ENCODE measurements at places on chromosomes 7 and 10.

DNA sequence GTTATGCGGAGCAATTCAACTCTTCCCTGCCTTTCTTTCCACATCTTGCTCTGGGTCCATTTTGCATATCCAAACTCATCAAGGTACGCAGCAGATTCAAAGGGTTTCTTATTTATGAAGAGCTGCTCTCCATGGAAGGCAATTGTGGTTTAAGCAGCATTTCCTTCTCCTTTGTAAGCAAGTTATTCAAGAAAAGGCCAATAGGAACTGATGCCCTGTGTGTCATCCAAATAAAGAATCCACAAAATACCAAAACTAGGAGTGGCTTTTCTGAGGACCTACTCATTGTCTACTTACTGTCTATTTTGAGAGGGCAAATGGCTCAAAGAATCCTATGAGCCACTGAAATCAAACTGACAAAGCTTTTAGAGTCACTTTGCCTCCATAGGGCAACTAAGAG lies 253.1 kb downstream of the PTEN start:
- no peak for DNase-seq

- no peak for DNase-seq
Observed at GRCh38 chr10:77498210-77498609, 139.4 kb downstream of the KCNMA1 start.

DNA sequence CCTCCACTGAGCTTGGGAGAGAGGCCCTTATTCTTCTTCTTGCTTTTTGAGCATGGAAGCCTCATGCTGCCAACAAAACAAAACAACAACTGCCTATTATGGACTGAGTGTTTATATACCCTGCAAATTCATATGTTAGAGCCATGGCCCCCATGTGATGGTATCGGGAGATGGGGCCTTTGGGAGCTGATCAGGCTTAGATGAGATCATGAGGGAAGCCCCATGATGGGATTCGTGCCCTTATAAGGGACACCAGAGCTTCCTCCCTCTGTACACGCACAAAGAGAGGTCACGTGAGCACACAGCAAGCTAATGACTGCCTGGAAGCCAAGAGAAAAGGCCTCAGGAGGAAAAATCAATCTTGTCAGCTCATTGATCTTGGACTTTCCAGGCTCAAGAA lies 235.0 kb downstream of the FANK1 start:
- no peak for DNase-seq

- DNase-seq = no peak
Observed at GRCh38 chr10:50316174-50316573, 64.9 kb upstream of the ASAH2 start.

GRCh38 chr7:106566672-106567071 lies 94.3 kb downstream of the CCDC71L start:
- DNase-seq = no peak

- DNase-seq = no peak
Observed at GRCh38 chr10:102668326-102669107, 24.2 kb downstream of the TRIM8 start.

GRCh38 chr10:93032105-93032808 lies 28.3 kb upstream of the CYP26C1 start:
- DNase-seq = no peak

GRCh38 chr10:47101807-47102206 lies 190.6 kb downstream of the PTPN20 start:
- no peak for DNase-seq

DNA sequence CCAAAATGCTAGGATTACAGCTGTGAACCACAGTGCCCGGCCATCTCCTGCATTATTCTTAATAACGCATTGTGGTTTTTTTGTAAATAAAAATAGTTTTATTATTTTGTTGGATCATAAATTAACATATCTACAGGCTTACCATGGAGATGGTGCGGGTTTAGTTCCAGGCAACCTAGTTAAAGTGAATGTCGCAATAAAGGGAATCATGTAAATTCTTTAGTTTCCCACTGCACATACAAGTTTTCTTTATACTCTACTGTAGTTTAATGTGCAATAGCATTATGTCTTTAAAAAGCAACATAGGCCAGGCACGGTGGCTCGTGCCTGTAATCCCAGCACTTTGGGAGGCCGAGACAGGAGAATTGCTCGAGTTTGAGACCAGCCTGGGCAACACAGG lies 2.4 kb downstream of the PRKRIP1 start:
- DNase-seq = no peak

GRCh38 chr10:97648562-97649404 lies 8.3 kb downstream of the PI4K2A start:
- no peak for DNase-seq

DNA sequence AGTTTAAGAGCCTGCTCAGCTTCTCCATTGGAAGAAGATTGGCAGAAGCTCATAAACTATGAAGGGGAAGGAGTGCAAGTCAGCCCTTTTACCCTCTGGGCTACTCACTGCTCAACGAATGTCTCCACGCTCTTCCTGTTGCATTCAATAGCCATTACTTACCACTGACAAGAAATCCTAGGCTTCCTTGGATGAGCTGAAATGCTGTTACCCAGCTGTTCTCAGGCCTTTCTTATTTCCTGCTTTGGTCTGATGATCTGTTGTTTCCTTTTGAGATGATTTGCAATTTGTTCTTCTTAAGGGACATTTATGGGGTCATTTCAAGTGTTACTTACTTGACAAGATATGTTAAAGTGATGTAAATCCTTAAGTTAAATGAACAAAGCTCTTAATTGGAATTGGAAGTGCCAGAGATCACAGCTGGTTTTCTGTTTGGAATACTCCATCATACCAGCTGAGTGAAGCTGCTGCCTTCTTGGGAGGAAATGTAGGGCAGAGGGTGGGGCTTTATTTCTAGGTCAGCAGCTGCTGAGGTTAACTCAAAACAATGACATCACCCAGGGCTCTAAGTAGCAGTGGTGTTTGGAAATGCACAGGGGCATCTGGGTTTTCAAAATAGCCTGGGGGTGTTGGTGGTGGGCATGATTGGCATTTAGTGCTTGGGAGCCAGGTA lies 170.0 kb downstream of the PRKCQ start:
- no peak for DNase-seq

DNA sequence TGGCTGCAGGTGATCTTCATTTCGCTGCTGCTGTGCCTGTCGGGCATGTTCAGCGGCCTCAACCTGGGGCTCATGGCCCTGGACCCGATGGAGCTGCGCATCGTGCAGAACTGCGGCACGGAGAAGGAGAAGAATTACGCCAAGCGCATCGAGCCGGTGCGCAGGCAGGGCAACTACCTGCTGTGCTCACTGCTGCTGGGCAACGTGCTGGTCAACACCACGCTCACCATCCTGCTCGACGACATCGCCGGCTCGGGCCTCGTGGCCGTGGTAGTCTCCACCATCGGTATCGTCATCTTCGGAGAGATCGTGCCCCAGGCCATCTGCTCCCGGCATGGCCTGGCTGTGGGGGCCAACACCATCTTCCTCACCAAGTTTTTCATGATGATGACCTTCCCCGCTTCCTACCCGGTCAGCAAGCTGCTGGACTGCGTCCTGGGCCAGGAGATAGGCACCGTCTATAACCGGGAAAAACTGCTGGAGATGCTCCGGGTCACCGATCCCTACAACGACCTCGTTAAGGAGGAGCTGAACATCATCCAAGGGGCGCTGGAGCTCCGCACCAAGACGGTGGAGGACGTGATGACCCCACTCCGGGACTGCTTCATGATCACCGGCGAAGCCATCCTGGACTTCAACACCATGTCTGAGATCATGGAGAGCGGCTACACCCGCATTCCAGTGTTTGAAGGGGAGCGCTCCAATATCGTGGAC lies 1.3 kb downstream of the CNNM2 start:
- no peak for DNase-seq

DNA sequence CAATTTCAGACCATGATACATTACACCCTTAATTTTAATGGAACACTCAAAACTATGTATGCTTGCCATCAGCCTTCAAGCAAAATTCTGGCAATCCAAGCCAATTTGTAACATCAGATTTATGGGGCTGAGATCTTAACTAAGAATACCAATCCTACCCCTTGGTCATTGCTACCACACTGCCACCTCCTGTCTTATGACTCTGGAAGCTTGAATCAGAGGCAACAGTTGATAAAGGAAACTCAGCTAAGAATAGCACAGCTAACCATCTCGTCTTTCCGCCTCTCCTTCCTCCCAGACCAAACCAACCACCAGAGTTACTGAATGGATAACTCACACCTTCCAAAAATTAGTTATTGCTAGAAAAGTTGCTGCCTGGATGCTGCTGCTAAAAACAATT lies 7.4 kb downstream of the IGF2BP3 start:
- DNase-seq = no peak

DNA sequence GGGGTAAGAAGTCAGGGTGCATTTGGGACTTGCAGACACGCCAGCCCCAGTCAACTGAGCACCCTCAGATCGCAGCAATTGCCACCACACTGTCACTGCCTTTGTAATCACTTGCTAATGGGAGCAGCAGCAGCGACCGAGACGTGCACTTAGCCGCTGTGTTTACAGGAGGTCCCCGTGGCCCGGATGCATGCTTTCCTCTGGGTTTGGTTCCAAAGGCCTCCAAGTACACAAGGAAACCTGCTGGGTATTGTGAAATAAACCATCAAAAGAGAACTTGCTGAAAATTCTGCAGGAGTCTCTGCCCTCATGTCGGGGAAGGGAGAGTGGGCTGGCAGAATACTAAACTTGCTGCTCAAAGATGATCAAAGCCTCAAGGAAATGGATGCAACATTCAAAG lies 341.7 kb downstream of the DNAJB6 start:
- no peak for DNase-seq

GRCh38 chr10:53918755-53919154 lies 882.3 kb downstream of the PCDH15 start:
- no peak for DNase-seq

GRCh38 chr10:32501906-32502305 lies 56.0 kb downstream of the CCDC7 start:
- DNase-seq = no peak

DNA sequence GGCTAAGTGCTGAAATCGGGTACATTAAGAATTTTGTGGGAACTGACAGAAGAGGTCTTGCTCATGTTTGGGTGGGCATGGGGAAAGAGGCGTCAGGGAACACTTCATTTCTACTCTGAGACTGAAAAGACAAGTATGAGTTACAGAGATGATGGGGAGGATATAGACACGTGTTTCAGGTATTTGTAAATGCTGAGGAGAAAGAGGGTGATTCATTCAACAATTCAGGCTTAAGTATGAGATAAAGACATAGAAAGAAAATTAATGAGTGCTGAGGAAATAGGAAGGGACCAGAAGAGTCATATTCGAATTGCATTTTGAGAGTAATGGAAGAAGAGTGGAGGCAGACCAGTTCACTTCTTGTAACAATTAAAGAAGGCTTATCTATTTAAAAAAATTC lies 143.6 kb downstream of the HBP1 start:
- no peak for DNase-seq

DNA sequence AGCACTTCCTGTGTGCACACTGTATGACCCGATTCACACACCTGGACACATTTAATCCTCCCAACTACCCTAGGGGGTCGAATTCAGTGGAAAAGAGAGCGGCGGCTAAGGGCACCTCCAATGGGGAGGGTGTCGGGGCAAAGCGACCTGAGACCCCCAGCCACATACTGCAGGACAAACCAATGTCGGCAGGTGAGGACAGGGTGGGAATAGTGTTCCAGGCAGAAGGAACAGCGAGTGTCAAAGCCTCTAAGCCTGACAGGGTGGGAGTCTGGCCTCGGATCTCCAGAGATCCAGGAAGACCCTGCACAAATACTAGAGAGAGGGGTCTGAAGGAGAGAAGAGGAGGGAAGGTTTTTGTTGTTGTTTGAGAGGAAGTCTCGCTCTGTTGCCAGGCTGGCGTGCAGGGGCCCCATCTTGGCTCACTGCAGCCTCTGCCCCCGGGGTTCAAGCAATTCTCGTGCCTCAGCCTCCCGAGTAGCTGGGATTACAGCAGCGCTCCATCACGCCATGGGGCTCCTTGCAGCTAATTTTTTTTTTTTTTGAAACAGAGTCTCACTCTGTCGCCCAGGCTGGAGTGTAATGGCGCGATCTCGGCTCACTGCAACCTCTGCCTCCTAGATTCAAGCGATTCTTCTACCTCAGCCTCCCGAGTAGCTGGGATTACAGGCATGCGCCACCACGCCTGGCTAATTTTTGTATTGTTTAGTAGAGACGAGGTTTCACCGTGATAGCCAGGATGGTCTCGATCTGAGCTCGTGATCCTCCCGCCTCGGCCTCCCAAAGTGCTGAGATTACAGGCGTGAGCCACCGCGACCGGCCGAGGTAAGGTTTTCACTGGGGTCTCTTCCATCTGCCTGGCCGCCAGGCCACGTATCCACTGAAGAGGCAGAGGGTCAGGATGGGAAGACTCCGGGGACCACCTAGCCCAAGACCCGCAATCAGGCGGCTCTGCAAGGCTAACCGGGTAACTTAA lies 1.2 kb upstream of the ARPC1B start:
- DNase-seq = no peak

GRCh38 chr7:75743455-75743859 lies 4.7 kb upstream of the HIP1 start:
- no peak for DNase-seq

DNA sequence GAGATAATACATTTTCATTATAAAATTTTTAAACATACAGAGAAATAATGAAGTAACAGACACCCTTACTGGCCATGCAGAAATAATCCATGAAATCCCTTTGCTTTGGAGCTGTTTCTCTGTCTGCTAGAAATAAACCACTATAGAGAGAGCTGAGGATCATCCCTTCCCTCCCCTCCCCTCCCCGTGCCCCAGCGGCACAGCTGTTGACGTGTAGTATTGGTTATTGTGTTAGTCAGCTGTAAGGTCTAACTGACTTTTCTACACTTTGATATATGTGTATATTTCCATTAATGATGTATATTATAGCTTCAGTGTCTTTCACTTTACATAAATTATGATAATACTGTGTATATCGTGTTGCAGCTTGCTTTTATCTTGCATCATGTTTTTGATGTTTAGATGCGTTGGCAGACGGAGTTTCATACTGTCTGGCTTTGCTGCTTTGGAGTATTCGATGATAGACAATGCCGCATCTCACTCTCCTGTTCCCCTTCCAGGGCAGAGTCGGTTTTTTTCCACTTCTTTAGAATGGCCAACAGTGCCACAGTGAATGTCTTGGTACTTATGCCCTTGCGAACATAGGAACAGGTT lies 27.4 kb upstream of the GRID1 start:
- no peak for DNase-seq

DNA sequence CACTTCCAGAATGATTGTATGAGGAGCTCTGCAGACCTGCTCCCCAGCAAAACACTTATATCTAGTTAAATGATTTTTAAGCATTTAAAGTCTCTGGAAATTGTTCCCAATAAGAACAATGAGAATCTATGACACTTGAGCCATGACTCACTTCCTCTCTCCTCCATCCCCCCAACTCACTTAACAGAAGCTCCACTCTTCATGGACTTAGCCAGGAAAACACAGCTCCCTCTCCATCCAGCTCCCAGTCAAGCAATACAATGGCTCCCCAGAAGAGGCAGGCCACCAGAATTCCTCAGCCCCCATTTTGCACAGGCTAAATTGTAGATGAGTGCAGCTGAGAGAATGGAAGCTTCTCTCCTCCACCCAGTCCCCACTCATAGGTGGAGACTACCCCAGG lies 27.0 kb downstream of the AOC1 start:
- no peak for DNase-seq

GRCh38 chr10:14665865-14666857 lies 108.5 kb downstream of the FAM107B start:
- DNase-seq = no peak

- no peak for DNase-seq
Observed at GRCh38 chr10:131195116-131195515, 116.4 kb downstream of the TCERG1L start.

GRCh38 chr7:151695951-151696541 lies 176.4 kb upstream of the RHEB start:
- DNase-seq = no peak

- no peak for DNase-seq
Observed at GRCh38 chr7:14851610-14852009, 50.9 kb downstream of the DGKB start.

GRCh38 chr10:103889121-103889720 lies 28.8 kb downstream of the STN1 start:
- no peak for DNase-seq

Measured in NCI-H774 (cell line).